ENCODE measurements at places on chromosomes 4 and X. TPM values are rescaled to one million over a fixed set of nuclear protein-coding genes. Genes with fewer than 3 reads are reported as not detected.

- peak overlapping the region; percentile 84 for H3K27ac ChIP-seq
- no peak overlapping the region for H3K4me3 ChIP-seq
- H3K36me3 ChIP-seq, result peaks cover 51% of the 10 kb centered on the region
- H3K4me1 ChIP-seq, result peaks cover 18% of the 10 kb centered on the region
- H3K27me3 ChIP-seq, result no peaks in the 10 kb centered on the region
Observed at GRCh38 chr4:184392316-184392715, 82.0 kb downstream of the IRF2 start.

DNA sequence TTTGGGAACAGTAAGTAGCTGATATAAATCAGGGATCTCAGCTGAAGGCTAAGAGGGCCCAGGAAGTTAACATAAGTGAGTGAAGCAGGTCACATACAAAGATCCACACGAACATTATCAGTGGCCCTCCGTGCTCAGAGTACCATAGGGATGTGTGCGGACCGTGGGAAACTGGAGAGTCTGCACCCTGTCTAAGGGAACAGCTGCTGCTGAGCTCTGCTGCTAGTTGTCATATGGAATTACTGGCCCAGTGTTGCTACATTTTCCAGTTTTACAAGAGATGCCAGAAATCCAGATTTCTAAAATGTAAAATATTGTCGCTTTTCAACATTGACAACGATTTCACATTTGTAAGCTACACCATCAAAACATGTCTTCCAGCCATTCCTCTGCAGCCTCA lies 90.5 kb downstream of the RTL5 start:
- peaks cover 3% of the 10 kb centered on the region for H3K27me3 ChIP-seq
- H3K4me3 ChIP-seq, result no peak overlapping the region
- H3K36me3 ChIP-seq, result no peaks in the 10 kb centered on the region

- H3K4me3 ChIP-seq, result no peak overlapping the region
- no peak for DNase-seq
- H3K27ac ChIP-seq, result no peak overlapping the region
- H3K4me1 ChIP-seq, result peaks cover 74% of the 10 kb centered on the region
Observed at GRCh38 chr4:41430792-41431191, 107.2 kb upstream of the LIMCH1 start.

GRCh38 chrX:150038986-150039599 lies 100.8 kb upstream of the EOLA2 start:
- no peak for DNase-seq
- no peak overlapping the region for H3K4me3 ChIP-seq
- H3K4me1 ChIP-seq, result no peaks in the 10 kb centered on the region

- H3K4me1 ChIP-seq, result no peaks in the 10 kb centered on the region
- H3K36me3 ChIP-seq, result no peaks in the 10 kb centered on the region
- no peak overlapping the region for H3K27ac ChIP-seq
- H3K27me3 ChIP-seq, result peaks cover 88% of the 10 kb centered on the region
Observed at GRCh38 chrX:108734426-108734825, 1.9 kb downstream of the IRS4 start.

DNA sequence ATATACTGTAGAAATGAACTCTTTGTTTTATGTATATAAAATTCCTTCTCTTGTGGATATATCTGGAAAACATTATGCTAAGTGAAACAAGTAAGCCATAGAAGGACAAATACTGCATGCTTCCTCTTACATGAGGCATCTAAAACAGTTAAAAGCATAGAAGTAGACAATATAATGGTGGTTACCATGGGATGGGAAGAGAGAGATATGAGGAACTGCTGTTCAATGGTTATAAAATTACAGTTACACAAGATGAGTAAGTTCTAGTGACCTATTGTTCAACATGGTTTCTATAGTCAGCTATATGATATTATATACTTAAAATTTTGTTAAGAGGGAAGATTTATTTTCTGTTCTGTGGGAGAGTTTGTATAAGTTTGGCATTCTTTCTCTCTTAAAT lies 43.4 kb downstream of the HTRA3 start:
- no peak overlapping the region for H3K27ac ChIP-seq
- H3K27me3 ChIP-seq, result no peaks in the 10 kb centered on the region
- H3K4me3 ChIP-seq, result no peak overlapping the region
- H3K36me3 ChIP-seq, result no peaks in the 10 kb centered on the region

- H3K4me1 ChIP-seq, result no peaks in the 10 kb centered on the region
- H3K36me3 ChIP-seq, result peaks cover 3% of the 10 kb centered on the region
- H3K4me3 ChIP-seq, result no peak overlapping the region
- H3K27ac ChIP-seq, result no peak overlapping the region
Observed at GRCh38 chr4:874056-874455, 48.1 kb upstream of the CPLX1 start.

DNA sequence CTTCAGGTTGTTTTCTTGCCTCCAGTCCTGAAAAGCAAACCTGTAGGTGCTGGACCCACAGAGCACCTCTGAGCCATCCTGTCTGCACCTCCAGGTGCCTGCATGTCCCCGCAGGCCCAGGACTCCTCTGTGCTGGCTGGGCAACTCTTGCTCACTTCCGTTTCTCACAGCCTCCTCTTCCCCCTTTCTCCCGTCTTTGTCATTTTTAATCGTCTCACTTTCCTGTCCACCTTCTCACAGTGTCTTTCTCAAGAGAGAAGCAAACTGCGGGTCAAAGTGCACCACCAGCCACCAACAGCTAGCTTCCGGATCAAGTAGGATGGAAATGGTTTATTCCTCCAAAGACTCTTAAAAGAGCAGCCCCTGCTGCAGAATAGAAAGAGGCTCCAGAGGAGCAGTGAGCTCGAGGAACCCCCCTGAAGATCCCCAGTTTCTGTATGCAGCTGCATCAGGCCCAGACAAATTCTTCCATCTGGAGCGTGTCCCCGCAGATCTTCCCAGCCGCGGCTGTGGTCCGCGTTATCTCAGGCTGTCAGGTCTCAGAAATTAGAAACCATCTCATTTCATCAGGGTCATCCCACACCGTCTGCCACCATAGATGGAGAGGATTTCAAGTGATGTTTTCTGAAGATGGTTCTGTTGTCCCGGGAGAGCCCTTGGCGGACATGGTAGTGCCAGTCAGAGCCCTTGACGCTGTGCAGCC lies 87.7 kb downstream of the FHDC1 start:
- H3K4me1 ChIP-seq, result no peaks in the 10 kb centered on the region
- H3K36me3 ChIP-seq, result no peaks in the 10 kb centered on the region
- no peak overlapping the region for H3K4me3 ChIP-seq

DNA sequence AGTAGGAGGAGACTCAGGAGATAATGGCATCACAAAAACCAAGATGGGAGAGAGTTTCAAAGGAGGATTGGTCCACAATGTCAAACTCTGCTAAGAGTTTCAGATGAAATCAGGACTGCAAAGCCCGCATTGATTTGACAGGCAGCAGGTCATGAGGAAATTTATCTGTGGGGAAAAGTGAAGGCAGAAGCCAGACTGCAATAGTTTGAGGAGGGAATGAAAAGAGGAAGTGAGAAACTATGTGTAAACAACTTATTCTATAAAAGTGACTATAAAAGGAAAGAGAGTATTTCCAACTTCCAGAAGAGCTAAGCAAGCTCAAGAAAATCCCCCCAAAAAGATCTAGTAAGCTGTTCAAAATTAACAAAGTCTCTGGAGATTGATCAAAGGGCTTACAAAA lies 66.3 kb upstream of the DGKK start:
- DNase-seq, result no peak
- H3K27me3 ChIP-seq, result no peaks in the 10 kb centered on the region
- no peak overlapping the region for H3K4me3 ChIP-seq
- no peak overlapping the region for H3K27ac ChIP-seq
- no peaks in the 10 kb centered on the region for H3K36me3 ChIP-seq

DNA sequence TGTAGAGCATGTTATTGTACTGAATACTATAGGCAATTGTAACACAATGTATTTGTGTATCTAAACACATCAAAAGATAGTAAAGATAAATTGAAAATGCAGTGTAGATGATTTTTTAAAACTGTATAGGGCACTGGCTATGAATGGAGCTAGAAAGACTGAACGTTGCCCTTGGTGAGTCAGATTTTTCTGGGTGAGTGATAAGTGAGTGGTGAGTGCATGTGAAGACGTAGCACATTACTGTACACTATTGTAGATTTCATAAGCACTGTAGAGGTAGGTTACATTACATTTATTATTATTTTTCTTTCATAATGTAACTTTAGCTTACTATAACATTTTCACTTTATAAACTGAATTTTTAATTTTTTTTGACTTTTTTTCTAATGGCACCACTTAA lies 1491.6 kb downstream of the TECRL start:
- no peak overlapping the region for H3K27ac ChIP-seq
- no peak for DNase-seq
- no peaks in the 10 kb centered on the region for H3K36me3 ChIP-seq
- no peaks in the 10 kb centered on the region for H3K4me1 ChIP-seq
- no peaks in the 10 kb centered on the region for H3K27me3 ChIP-seq
- H3K4me3 ChIP-seq, result no peak overlapping the region

TSC22D3 gene
- total RNA-seq, result 899 TPM

DCAF16 gene
- 6.5 TPM for total RNA-seq

FGD1 gene
- 1.1 TPM for total RNA-seq

IL21 gene
- total RNA-seq, result not detected

FANCB gene
- total RNA-seq, result 0.11 TPM

Measured in gastrocnemius medialis (tissue), 4 donors.